ENCODE measurements at places on chromosomes 2 and 18. TPM values are rescaled to one million over a fixed set of nuclear protein-coding genes. Genes with fewer than 3 reads are reported as not detected.

DNA sequence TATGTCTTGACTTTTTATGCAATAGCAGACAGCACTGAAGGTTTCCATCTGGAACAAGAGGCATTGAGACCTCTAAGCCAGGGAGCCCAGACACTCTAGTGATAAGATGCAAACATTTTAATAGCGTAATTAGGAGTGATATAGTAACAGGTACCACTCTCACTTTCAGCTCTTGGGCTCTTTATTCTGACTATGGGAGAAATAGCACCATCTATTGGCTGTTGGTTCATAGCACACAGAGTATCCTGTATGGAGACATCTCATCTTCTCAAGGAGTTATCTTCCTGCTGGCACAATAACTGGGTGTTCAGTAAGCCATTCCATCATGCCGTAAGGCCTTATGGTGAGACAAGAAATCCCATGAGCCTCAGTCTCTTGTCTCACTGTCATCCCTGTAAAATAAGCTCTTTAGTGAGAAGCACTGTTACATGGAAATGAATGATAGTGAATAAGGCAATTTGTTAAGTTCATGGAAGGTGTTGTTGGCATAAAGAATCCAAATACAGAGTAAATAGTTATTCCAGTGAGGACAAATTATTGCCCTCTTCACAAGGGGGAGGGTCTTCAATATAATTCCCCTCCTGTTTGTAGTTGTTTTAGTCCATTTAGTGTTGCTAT is 48.3 kb downstream of the THUMPD2 start:
- no peak for DNase-seq

DNA sequence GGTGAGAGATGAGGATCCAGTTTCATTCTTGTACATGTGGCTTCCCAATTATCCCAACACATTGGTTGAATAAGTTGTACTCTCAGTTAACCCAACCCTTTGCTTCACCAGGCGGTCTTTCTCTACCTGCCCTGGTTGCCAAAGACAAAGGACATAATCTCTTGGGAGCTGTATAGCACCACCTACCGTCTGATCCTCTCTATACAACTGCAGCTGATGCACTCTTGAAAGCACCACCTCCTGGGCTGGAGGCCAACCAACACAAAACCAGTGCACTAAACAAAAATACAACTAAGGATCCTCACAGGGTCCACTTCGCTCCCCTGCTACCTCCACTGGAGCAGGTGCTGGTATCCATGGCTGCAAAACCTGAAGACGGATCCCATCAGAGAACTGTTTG is 473.6 kb upstream of the NRXN1 start:
- no peak for DNase-seq

- DNase-seq: no peak
These were observed 81.7 kb downstream of the EPC2 start for GRCh38 chr2:148726228-148726627.

Gene TMEM163
- total RNA-seq: not detected

DNA sequence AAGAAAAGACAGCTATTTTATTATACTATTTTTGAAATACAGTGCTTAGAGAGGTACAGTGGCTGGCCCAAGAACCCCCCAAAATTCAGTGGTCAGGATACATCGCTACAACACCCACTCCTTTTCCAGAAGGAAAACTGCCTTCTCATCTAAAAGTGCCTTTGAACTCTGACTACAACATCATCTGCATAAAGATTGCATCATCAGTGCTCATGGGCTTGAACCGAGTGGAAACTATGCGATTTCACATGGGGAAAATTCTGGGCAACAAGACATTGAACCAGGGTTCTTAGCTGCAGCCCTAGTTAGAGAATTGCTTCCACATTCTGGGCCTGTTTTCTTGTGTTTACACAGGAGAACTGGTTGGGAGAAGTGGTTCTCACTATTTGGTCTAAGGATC is 294.6 kb upstream of the SLC14A2 start:
- DNase-seq: no peak

- DNase-seq: no peak
These were observed 9.9 kb downstream of the SGPP2 start for GRCh38 chr2:222434204-222434603.

DNA sequence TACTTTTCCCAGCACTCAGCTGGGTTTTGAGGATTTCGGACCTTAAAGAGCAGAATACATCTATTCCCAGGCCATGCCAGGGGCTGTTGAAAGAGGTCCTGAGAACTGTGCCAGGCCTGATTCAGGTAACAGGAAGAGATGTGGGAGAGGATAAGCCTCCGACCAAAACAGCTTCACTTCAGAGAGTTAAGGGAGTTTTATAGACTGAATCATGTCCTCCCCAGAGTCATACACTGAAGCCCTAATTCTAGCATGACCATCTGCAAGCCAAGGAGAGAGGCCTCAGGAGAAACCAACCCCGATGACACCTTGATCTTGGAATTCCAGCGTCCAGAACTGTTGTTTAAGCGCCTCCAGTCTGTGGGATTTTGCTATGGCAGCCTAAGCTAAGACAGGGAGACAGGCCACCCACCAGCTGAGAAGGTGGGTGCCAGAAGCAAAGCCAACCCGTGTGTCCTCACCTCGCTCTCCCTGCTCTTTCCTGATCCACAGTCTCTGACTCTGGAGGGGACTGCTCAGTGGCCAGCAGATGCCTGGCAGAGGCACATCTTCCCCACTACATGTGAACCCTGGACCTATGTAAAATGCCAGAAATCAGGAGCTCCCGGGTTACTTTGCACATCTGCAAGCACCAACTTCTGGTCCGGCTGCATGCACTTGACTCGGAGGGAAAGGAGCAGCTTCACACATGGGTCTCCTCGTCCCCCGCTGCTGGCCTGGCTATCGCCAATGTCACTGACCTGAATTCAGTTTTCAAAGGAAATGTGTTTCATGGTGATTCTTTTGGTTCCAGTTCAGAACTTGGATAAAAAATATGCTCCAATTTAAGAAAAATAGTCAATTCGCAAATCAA is 116.8 kb upstream of the EPC2 start:
- DNase-seq: peak; percentile 76

DNA sequence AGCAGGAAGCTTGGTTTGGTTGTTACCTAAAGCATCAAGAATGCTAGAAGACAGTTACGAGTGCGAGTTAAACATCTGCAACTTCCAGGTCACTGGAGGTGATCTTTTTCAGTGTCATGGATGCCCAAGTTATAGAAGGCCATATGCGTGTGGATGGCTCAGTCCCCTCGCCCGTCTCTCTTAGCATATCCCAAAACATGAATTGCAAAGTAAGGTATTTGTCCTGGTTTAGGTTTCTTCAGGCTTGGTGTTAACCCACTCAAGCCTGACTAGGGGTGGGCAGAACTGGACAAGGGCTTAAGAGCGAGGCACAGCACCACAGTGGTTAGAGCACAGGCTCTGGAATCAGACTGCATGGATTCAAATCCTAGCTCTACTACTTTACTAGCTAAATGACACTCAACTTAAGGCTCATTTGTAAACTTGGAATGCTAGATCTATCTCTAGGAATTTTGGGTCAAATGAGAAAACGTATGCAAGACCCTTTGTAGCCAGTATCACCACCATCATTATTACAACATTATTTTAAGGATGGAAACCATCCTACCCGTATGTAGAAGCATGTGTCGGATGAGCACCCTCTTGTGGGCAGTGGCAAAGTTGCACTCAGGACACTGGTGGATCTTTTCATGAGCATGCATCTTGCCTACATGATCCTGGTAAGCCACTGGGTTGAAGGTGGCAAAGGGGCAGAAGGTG is 11.2 kb downstream of the ZNF142 start:
- DNase-seq: peak; percentile 88

- DNase-seq: no peak
These were observed 110.6 kb upstream of the FAM136A start for GRCh38 chr2:70412294-70413070.

GRCh38 chr2:202933139-202933510 is 21.1 kb downstream of the CARF start:
- DNase-seq: no peak

DNA sequence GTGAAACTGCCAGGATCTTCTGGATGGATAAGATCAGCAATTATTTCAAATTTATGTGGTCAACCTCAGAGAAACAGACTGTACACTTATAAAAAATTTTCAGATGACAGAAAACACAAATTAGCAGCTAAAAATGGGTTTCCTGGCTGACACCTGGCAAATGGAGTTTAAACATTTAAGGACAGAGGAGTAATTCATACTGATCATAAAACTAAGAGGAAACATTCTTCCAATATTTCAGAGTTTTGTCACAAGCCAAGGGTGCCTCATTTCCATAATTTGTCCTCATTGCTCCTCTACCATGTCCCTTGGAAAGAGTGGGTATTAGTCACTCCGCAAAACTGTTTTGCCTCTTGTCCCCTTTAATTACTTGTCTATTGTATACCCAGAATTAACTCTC is 70.2 kb downstream of the TMEFF2 start:
- DNase-seq: no peak

- DNase-seq: no peak
These were observed 25.5 kb downstream of the ZC3H8 start for GRCh38 chr2:112229348-112229747.

- DNase-seq: no peak
These were observed 102.1 kb upstream of the LMAN1 start for GRCh38 chr18:59461171-59461570.

DNA sequence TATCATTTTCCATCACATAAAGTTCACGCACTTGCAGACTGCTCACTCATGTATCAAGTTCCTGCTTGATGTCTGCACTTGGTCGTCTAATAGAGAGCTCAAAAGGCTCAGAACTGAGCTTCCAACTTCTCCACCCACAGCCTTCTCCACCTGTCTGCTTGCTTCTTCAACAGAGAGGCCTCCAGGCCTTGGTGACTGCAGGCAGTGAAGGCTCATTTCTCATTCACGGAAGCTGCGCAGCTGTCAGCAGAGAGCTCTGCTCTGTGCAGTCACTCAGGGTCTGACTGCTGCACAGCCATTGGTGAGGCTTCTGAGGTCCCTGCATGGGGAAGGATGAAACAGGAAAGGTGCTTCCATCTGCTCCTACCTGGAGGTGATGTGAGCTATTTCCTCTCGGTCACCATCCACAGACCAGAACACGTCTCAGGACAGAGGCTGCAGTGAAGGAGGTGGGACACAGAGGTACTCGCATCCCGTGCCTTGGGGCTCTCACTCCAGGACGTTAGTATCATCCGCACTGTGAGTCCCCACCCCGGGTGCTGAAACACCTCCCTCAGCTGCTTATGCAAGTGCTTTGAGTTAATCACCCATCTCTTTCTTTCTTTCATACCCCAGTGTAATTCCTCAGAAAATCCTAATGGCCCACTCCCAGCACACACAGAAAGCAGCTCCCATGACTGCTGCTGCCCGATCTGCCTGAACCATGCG is 126.2 kb downstream of the TMEM18 start:
- peak; percentile 53 for DNase-seq

DNA sequence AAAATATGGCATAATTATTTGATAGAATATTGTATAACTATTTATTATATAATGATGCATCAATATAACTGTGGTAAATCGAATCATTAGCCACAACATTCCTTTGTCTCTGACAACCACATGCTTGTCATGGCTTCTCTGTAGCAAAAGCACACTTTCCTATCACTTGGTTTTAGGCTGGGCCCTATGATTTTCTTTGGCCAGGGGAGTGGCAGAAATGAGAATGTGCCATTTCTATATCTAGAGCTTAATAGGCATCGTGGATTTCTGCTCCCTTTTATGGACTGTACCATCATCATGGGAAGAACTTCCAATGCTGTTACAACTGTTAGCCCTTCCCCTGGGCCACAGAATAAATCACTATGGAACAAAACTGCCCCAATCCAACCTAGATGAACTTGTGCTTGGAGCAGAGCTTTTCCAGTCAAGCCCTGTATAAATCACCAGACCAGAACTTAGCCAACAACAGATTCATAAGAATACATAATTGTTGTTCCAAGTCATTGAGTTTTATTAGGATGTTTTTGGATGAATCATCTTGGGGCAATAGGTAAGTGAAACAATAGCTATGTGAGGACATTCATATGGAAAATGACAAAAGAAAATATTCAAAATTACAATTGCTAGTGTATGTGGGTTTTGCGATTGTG is 715.8 kb downstream of the ERBB4 start:
- no peak for DNase-seq

Gene COL5A2
- 0.66 TPM for total RNA-seq

Gene PLCD4
- total RNA-seq: 0.52 TPM

- DNase-seq: peak; percentile 55
These were observed 35.0 kb downstream of the SNED1 start for GRCh38 chr2:241033336-241033987.

DNA sequence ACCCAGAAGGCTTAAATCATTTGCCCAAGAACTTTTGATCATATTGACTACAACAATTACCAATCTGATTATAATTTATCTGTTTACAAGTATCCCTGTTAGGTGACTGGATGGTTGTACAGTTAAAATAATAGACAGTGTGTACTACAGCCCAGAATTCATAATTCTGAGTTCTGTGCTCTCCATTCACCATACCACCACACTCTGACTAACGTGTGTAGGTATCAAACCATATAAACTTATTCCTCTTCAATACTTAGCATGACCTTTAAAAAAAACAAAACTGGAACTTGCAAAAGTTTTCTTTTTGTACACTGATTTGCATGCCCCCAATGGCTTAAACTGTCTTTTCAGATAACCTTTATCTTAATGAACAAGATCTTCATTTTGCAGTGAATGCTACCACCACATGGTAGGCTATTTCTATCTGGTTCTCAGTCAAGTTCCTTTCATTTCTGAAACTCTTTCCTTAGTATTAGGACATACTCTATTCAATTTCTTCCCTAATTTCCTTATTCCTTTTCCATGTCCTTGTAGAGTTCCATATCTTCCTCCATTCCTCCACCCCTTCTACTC is 50.9 kb downstream of the SOS1 start:
- no peak for DNase-seq

Gene ERFE
- 0.24 TPM for total RNA-seq

GRCh38 chr2:138238908-138239307 is 262.7 kb upstream of the SPOPL start:
- DNase-seq: no peak

All from activated CD4-positive, alpha-beta T cell treated with anti-CD3 and anti-CD28 coated beads, Interleukin-2, amount 10 ng/mL, durations not matched to agents 24 days and 14 days (primary cell).